Activated T-cell treated with anti-CD3 and anti-CD28 coated beads, Interleukin-2, amount 50 U/mL, for 24 hours (primary cell): ENCODE measurements at places on chromosomes 16 and 17.

- no peak for DNase-seq
Observed at GRCh38 chr16:67862623-67863583, 9.9 kb upstream of the EDC4 start.

GRCh38 chr17:39769974-39770587, 32.3 kb downstream of the GRB7 start:
- no peak for DNase-seq

DNA sequence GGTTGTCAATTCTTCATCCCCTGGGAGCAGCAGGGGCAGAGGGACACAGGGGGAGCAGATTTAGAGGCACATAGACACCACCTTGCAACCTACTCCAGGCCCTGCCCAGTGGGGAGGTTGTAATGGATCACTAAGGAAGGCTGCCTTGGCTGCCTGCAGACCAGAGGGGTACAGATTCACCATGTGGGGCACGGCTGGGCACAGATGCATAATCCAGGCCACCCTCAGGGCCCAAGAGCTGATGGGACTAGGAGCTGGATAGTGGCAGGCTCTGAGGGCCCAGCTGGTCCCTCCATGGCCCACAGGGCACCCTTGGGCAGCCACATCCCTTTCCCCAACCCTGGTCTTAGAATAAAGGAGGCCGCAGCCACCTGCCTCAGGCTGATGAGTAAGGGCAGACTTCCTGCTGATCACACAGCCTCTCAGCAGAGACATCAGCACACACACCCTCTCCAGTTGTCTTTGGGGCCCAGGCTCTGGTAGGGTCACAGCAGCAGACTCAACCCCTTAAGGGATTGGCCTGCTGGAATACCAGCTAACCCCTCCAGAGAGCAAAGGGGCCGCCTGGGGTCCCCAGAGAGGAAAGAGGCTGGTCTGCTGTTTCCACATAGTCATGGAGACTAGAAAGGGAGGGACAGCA, 224.9 kb downstream of the GSG1L start:
- no peak for DNase-seq

GRCh38 chr16:16828913-16829398, 450.0 kb downstream of the NPIPA7 start:
- DNase-seq: no peak

DNA sequence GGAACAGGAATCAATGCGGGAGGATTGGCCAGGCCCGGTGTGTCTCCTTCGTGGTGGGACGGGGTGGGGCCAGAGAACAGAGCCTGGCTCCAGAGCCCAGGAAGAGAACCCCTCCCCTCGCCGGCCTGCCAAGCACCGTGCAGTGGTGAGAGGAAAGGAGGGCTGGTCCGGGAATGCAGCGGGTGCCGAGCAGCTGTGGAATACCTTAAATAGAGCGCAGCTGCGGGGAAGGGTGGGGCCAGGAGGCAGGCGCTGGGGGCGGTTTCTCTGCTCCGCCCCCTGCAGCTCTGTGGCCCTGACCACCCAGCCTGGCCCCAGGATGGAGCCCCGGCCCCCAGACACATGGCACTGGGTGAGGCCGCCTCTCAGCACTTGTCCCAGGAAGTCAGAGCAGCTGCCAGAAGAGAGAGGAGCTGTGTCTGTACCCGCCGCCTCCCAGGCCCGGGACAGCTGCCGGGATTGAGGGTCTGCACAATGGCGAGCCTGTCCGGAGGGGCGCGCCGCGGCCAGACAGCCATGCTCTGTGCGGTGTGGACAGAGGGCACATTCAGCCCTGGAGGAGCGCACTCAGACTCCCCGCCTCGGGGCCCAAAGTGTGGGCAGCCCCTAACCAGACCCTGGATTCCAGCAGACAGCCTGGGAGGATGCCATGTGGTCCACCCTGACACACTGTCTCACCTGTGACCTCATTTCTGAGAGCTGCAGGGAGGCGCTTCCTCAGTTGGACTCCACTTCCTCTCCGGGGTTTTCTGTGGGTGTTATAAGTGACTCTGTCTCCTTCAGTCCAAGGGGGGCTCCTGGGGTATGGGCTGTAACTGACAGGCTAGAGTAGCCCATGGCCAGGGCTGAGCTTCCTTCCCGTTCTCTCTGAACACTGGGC, 268.8 kb downstream of the SEC14L1 start:
- DNase-seq: no peak

DNA sequence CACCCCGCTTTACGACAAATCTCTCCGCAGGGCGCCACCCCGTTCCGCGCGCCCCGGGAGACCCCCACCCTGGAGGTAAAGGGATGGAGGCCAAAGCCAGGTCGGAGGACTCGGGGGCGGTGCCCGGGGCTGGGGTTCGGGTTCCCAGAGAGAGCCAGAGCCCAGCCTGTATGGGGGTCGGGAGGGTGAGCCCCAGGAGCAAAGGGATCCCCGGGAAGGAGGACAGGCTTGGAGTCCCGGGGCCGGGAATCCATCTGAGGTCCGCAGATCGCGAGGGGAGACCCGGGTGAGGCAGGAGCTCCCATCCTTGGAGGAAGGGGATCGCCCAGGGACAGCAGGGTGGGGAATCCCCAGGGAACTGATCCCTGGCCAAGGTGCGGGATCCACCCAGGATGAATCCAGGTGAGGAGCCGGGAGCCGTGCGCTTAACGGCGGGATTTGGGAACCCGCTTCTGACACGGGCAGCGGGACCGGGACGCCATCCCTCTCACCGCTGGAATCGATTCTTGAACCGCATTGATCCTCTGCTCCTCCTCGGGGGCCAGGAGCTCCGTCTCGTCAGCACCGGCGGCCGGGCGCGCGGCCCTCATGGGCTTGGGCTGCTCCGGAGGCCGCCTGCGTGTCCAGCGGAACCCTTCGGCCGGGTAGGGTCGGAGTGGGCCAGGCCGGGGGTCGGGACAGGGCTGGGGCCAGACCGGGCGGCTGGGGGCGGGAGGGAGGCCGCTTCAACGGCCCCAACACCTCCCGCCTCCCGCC, at the start of gene MMD:
Gene MMD, minus strand, starts transcription at position 657 of the 756 bp plus-strand sequence. Its CDS starts 140 bp downstream, at position 517.
- DNase-seq: peak; percentile 63

DNA sequence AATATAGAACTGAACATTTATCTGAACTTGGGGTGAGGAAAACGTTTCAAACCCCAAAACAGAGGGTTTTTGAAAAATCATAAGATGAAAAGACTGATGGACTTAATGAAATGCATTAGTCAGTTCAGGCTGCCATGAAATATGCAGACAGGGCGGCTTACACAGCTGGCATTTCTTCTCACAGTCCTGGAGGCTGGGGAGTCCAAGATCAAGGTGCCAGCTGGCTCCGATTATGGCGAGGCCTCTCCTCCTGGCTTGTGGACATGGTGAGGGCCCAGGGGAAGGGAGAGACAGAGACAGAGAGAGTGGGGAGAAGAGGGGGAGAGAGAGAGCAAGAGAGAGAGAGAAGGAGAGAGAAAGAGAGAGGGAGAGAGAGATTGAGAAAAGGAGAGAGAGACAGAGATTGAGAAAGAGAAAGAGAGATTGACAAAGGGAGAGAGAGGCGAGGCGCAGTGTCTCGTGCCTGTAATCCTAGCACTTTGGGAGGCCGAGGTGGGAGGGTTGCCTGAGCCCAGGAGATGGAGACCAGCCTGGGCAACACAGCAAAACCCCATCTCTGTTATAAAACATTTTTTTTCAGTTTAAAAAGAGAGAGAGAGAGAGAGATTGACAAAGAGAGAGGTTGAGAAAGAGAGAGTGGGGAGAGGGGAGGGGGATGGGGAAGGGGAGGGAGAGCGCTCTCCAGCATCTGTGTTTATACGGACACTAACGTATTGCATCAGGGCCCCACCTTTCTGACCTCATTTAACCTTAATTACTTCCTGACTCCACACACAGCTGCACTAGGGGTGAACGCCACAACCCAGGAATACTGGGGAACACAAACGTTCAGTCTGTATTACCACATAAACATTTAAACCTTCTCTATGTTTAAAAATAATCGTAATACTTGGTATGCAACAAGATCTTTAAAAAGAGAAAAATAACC, 24.6 kb upstream of the RPH3AL start:
- DNase-seq: no peak

GRCh38 chr17:33152783-33153182, 140.3 kb downstream of the ASIC2 start:
- DNase-seq: no peak

GRCh38 chr16:69443927-69444631, 19.7 kb downstream of the CYB5B start:
- peak; percentile 40 for DNase-seq

DNA sequence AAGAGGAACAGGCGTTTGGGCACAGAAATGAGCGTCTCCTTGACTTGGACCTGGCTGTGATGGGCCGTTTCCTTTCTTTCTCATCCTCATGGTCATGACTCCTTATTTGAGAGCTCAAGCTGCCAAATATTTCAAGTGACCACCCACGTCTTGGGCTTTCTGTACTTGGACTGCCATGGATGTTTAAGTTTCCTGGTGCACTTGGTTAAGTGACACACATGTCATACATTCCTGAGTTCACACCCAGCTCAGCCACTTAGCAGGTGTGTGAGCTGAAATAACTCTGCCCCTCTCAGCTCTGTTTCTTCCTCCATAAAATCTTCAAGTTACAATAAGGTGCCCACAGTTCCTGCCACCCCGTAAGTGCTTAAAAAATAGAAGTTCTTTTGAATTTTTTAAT, 114.5 kb downstream of the CLEC16A start:
- DNase-seq: no peak

GRCh38 chr17:7384489-7385081, 3.7 kb downstream of the TNK1 start:
- DNase-seq: no peak

DNA sequence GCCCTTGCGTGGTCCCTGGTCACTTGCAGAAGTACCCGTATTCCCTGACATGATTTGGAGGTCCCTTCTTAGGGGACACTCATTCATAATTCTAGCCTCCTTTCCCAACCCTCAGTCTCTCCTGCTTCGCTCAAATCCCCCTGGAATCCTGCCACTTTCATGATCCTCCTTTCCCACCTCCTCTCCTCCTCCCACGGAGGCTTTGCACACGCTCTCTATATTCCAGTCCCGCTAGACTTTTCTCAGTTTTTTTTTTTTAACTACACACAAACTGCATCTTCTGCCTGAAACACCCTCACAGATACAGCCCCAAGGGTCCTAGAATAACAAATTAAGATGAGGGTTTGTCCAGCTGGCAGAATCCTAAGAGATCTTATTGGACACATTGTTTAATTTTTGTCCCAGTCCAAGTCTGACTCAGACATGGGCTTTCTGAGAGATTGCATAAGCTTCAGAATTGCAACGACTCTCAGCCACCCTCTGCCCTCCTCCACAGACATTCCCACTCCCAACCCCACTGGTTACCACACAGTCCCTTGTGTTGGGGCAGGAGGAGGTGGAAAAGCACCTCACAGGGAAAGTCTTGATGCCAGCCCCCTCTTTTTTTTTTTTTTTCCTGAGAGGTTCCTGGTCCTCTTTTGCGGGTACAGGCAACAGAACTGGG, 739.5 kb upstream of the EEF2KMT start:
- DNase-seq: no peak
